ENCODE measurements at places on chromosomes 3 and 15.

- no peak for DNase-seq
These were observed 22.6 kb upstream of the RBP1 start for GRCh38 chr3:139561959-139562676.

GRCh38 chr3:52245322-52246263 lies at the start of gene PPM1M:
Gene PPM1M, plus strand, starts transcription at chr3:52245759. Its CDS starts 66 bp downstream, at chr3:52245825.
- DNase-seq: no peak

DNA sequence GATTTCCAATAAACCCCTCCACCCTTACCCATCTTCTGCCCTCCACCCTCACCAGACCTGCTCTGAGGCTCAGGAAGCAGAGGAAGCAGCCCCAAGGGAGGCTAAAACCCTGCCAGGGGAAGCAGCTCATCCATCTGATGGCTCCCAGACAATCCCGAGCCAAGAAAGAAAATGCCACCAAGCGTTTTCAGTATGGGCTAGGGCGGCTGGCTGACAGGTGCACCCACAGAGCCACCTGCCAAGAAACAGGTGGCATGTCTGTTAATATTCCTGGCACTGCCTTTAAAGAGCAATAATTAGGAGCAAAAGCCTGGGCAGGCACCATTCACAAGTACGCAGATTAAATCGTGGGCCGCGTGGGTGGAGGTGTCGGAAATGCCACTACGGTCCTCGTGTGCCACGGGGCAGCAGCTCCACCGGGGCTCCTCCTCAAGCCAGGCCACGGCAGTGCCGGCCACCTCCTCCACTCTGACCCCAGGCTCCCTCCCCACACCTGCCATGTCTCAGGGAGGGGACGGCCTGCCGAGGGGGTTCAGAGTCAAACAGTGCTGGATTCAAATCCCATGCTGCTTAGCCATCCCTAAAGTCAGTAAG lies 23.9 kb upstream of the GRIP2 start:
- no peak for DNase-seq

GRCh38 chr3:14680716-14681115 lies 5.8 kb downstream of the C3orf20 start:
- DNase-seq: no peak

DNA sequence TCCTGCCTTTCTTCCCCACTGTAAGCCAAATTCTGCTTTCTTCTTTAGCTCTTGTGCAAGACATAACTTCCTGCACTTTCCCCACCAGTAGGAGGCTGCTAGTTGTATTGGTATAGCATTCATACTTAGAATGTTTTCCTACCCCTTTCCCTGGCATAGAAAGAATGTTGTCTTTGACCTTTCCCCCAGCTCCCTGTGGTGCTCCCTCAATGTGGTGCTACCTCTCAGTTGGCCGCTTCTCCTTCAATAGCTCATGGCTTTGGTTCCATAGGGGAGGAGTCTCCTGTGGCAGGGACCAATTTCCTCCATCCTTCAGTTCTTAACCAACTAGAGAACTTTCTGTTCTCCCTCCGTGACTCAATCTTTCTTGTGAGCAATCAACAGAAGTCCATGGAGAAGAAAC lies 67.5 kb upstream of the AKAP13 start:
- no peak for DNase-seq

DNA sequence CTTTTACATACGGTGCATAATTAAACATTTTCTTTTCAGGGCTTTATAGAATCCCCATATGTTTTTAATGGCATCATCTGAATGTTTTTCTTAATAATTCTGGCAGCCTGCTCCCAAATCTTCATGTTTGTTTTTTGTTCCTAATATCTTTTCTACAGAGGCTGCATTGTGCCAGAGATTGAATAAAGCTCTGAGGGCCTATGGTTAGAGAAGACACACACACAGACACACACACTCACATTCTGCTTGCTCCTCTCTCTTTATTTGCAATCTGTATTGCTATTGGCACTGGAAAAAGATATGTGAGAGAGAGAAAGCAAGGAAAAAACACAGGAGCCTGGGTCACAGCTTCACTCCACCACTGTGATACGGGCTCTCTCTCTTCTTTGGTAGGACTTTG lies 136.0 kb downstream of the MECOM start:
- DNase-seq: no peak

DNA sequence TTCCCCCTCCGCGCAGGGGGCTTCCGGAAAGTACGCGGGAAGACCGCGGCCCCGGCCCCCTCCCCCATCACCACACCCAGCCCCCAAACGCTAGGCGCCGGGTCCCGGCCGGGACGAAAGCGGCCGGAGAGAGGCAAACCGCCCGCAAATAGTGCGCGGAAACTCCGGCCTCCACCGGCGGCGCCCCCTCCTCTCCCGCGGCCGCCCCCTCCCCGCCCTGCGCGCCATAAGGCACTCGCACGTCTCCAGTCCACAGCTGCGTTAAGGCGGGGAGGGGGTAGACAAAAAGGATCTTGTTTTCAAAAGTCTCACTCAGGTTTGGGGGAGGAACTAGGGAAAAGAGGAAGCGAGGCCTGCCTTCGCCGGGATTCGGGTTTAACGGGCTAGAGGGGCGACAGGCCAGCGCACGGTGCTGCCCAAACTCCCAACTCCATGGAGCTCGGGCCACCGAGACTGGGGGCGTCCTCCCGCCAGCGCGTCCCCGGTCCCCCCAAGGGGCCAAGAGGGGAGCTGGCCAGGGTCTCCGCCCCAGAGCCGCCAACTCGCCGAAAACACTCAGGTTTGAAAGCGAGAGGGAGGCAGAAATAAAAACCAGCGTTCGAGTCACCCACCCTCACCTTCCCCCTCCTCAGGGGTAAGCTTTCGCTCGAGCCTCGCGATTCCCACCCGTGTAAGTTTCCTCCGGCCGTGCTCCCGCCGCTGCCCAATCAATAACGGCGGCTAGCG lies 1.8 kb downstream of the ANP32A start:
- no peak for DNase-seq

GRCh38 chr3:71304684-71305083 lies 278.8 kb downstream of the FOXP1 start:
- no peak for DNase-seq

GRCh38 chr15:100106732-100107131 lies 235.0 kb downstream of the ADAMTS17 start:
- no peak for DNase-seq

DNA sequence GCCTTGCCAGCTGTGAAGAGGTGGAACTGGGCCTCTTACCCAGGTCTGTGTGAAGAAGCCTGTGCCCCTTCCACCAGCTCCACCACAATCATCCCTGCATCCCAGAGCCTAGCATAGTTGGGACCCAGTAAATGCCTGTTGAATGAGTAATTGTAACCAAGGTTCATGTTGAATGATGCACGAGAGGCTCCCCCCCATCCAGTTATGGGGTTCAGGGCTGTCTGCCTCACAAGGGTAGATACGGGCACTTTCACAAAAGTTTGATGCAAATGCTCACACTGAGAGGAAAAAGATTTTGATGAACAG lies 29.5 kb upstream of the TSEN2 start:
- no peak for DNase-seq

- DNase-seq: no peak
These were observed 63.3 kb downstream of the ABTB1 start for GRCh38 chr3:127735767-127736693.

- no peak for DNase-seq
These were observed 207.4 kb upstream of the HES1 start for GRCh38 chr3:193928354-193929209.

DNA sequence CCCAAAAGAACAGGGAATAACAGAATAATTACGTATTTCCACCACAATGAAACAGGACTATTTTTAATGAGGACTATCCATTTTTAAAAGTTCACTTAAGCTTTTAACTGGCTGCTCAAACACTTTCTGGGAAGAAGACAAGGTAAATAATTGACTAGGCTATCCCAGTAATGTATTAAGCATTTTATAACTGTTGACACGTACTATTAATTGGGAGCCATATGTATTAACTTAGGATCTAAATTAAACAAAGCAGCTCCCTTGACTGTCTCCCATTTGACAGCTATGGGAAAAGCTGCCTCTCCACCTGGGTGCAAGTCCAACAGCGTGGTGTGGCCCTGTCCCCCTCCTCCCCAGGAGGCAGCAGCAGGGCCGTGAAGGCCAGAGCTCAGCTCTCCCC lies 36.1 kb downstream of the MYO5C start:
- no peak for DNase-seq

GRCh38 chr15:80473286-80474223 lies 69.4 kb downstream of the ARNT2 start:
- DNase-seq: no peak

GRCh38 chr15:62588938-62589670 lies 424.0 kb upstream of the C2CD4B start:
- DNase-seq: no peak

DNA sequence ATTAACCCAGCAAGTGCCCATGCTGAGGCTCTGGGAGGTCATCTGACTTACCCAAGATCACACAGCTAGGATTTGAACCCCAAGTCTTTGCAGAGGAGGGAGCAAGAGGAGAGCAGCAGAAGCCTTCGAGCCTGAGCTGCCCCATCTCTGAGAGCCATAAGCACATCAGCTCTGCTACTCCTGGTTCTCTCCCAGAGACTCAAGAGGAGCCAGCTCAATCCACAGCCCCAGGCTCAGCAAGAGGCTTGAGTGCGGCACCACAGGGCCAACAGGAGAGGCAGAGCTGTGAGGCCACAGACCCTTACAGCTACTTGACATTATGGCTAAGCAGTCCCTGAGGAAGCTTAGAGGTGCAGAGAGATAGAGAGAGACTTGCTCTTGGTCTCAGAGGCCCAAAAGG lies 15.9 kb upstream of the NTRK3 start:
- no peak for DNase-seq

DNA sequence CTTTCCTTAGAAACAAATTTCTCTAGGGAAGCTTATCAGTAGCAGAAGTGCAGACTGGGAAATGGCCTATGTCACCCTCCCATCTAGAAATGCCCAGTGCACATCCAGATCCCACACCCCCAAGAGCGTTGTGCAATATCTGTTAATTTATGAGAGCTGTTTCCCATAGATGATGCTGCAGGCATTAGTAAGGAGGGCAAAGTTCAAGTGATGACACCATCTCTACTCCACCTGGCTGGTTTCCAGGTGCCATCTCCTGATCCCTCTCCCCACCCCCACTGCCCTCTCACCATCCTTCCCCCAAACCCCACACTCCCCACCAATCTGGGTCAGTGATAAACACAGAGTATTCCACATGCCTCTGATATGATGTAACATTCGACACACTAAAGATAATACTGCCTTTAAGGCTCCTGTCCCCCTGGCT lies 39.4 kb downstream of the AGTR1 start:
- no peak for DNase-seq

- no peak for DNase-seq
These were observed 138.4 kb downstream of the MOBP start for GRCh38 chr3:39605837-39606236.

DNA sequence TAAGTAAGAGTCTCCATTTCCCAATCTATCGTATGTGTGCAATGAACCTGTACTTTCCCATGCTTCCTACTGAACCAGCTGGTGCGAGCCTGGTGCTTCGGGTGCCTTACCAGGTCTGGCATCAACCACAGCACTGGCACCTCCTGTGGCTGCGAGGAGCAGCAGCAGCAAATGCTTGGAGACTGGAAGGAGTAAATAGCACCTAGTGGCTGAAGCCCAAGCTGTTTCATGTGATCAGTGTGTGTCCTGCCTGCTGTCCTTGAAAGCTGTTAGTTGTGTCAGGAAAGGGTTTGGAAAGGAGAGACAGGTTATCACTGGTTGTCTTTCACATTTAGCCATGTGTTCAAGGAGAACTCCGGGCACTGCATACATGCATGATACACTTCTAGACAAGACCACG lies 31.8 kb downstream of the PCOLCE2 start:
- no peak for DNase-seq

GRCh38 chr3:14605067-14605466 lies 46.5 kb upstream of the CCDC174 start:
- no peak for DNase-seq

DNA sequence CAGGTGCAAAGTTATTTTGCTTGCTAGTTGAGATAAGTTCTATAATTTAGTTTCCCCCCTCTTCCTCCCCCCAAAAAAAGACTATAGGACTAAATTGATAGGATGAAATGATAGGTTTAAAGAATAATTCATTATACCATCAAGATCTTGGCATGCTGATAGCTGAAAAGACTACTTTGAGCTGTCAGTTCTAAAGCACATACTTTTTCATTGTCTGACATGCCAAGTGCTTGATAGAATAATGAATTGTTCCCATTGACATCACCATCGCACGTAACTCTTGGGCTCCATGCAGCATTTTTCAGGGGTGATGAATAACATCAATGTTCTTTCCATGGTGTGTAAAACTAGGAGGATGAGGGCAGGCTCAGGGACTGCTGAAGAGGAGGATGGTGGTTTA lies 32.3 kb upstream of the TAFA4 start:
- no peak for DNase-seq

- DNase-seq: no peak
These were observed 529.2 kb upstream of the GOLIM4 start for GRCh38 chr3:168624892-168625448.

- DNase-seq: no peak
These were observed 760.2 kb downstream of the GRM7 start for GRCh38 chr3:7621046-7621630.
